DMS53 (cell line): ENCODE measurements at places on chromosomes 6 and 20.

GRCh38 chr20:60888771-60889170 is 363.3 kb upstream of the CDH4 start:
- DNase-seq = no peak

- peak; percentile 76 for DNase-seq
These were observed 11.5 kb upstream of the TMC2 start for GRCh38 chr20:2524709-2525506.

DNA sequence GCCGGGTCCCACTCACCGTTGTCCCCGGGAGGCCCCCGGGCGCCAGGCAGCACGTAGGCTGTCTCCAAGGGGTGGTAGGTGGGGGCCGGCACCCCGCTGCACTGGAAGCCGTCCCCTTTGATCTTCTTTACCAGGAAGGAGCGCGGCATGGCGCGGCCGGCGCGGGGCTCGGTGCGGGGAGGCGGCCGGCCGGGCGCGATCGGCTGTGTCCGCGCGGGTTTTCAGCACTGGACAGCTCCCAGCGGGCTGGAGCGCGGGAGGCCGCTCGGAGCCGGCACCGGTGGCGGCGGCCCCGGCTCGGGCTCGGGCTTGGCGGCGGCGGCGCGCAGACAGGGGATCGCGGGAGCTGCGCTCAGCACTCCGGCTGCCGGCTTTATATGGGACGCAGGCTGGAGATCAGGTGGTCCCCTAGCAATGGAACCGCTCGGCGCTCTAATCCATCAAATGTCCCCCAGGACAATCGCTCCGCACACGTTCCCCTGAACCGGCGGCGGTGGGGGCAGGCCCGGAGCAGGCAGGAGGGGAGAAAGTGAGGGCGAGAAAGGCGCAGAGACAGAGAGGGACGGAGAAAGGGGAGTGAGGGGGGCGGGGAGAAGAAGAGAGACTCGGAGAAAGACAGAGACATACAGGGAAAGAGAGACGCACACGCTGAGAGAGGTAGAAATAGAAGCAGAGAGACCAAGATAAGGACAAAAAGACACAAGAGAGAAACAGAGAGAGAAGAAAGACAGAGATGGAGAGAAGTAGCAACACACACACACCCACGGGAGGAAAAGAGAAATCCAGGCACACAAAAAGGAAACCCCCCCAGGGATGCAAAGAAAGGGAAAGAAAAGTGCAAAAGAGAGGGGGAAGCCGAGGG is at the start of gene SCRT2:
SCRT2 (minus strand) TSS at position 350 of the 862 bp plus-strand sequence; CDS start at position 149, 201 bp downstream.
- peak; percentile 75 for DNase-seq

- peak; percentile 39 for DNase-seq
These were observed 19.5 kb upstream of the IER3 start for GRCh38 chr6:30763618-30764489.

- no peak for DNase-seq
These were observed 20.1 kb downstream of the APCDD1L start for GRCh38 chr20:58494923-58495622.
